HL-60 (cell line): ENCODE measurements at places on chromosomes 12 and 14.
A peak's percentile ranks its signal among the peaks of the same experiment; 100 is the strongest.

DNA sequence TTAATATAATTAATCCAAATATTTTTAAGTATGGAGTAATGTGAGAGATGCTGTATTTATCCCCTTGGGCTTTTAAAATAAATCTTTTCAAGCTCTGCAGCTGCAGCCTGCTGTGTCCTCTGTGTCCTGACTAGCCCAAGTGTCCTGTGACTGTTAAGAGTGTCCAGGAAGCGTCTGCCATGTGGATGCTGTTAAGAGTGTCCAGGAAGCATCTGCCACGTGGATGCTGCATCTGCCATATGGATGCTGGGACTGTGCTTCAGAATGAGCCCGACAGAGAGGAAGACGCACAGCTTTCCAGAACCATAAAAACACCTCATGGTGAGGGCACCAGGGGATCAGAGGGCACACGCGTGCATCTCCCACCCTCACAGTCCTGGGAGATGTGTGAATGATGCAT is 307.2 kb downstream of the ADGRD1 start:
- no peak for DNase-seq

DNA sequence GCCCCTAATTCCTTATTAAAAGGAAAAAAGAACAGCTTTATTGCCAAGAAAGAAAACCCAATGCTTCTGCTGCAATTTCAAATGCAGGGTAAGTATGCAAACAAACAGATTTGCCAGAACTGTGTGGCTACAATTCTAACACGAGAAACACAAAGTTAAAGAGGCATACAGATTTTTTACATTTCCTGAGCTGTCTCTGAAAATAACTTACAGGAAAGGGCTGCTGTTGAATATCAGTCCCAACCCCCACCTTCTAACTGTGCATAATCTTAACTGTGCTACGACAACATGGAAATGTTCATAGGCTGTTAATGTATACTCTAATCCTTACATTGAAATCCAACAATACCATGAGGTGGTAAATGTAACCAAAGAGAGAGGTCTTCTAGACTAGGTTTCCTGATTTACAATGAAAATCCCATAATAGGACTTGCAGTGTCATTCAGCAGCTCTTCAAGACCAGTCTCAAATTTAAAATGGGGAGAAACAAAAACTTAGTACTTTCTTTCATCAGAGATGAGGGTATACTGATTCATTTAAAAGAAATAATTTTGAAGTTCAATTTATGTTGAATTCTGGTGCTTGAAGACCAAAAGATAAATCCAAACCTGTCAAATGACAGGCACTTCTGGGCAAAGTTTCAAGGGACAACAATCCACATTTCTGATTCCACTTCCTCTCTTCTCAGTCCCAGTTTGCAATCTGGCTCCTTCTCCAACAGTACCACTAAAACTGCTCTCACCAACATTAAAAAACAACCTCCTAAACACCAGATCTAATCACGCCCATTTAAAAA is 14.4 kb downstream of the FGD6 start:
- no peak for DNase-seq

DNA sequence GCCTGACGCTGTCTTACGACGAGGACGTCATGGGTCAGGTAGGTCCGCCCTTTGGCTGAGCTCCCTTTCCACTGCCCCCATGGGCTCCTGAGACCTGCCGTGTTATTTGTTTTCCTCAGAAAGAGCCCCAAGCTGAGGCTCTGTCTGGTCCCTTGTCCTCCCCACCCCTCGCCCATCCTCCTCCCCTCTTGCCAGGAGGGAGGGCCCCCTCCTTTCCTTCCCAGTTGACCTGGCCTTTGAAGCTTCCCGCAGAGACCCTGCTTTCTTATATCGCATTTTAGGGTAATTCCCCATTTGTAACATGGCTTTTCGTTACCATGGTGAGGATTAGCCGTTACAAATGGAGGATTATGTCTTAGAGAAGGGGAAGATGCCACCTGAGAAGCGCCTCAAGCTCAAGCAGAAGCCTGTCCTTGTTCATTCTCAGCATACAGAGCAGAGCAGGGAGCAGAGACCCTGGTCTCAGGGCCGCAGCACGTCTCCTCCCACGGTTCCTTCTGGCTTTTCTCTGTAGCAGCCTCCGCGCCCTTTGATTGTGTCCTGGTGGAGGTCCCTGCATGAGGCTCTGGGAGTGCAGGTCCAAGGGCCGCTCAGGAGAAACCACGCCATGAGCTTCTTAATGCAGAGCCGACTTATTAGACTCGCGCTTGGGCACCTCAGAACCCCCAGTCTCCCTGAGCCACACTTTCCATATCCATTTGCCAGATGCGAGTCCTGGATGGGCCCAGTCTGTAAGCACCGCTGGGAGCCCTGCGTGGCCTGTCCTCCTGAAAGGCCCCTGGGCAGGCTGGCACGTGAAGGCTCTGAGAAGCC is 47.2 kb downstream of the UBE3B start:
- no peak for DNase-seq

GRCh38 chr12:108972358-108972757 is 48.5 kb downstream of the SVOP start:
- peak; percentile 39 for DNase-seq

GRCh38 chr12:86473231-86473630 is 217.0 kb upstream of the MGAT4C start:
- no peak for DNase-seq

DNA sequence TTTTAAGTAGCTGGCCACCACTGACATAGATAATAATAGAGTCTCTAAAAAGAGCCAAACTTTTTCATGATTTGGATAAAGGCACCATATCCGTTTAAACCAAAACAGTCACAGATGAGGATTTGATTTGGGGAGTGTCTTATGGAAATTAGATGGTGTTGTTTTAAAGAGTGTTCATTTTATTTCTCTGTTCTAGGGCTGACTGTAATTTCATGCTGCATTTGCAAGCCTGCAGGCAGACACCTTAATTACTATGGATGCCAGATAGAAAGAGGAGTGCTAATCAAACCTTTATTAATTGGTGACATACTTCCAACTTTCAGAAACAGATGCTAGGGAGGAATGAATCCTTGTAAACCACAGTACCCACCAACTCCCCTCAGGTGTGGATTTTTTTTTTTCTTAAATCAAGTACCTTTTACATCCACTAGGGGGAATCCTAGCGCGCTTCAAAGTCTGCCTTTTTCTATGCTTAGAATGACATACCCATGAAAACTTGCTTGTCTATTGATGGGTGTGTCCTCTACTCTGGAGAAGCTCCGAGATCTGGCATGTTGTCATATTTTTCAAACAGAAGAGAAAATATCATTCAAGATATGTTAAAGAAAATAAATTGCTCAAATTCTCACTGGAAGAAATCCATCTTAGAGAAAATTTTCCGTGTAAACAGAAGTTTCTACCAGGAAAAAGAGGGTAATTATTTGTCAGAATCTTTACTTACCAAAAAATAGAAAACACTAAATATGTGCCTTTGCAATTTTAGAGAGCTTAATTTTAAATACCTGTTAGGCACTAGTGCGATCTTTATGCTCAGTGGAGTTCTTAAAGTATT is 14.2 kb upstream of the PLXNC1 start:
- no peak for DNase-seq

GRCh38 chr14:61575551-61576150 is 119.7 kb upstream of the HIF1A start:
- DNase-seq: no peak

- peak; percentile 24 for DNase-seq
These were observed 1.4 kb upstream of the ZFP36L1 start for GRCh38 chr14:68794130-68794850.

DNA sequence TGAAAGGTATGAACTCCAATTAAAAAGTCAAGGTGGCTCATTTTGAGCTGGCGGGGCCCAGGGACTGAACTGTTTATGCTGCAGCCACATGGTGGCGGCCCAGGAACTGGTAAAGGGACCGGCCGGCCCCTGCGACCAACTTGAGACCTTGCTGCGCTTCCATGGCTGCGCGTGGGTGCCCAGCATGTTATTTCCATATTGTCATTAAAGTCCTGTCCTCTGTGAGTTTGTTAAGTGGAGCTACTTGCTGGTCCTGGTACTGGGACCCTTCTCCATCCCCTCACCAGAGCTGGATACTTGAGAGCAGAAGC is 62.3 kb downstream of the BEGAIN start:
- DNase-seq: peak; percentile 37
